T-helper 9 cell (primary cell): ENCODE measurements at places on chromosomes 1 and 21.
A peak's percentile ranks its signal among the peaks of the same experiment; 100 is the strongest.

GRCh38 chr1:89866568-89866967 lies 45.7 kb downstream of the LRRC8D start:
- no peak for DNase-seq

GRCh38 chr1:234899041-234899729 lies 229.5 kb downstream of the TOMM20 start:
- no peak for DNase-seq

DNA sequence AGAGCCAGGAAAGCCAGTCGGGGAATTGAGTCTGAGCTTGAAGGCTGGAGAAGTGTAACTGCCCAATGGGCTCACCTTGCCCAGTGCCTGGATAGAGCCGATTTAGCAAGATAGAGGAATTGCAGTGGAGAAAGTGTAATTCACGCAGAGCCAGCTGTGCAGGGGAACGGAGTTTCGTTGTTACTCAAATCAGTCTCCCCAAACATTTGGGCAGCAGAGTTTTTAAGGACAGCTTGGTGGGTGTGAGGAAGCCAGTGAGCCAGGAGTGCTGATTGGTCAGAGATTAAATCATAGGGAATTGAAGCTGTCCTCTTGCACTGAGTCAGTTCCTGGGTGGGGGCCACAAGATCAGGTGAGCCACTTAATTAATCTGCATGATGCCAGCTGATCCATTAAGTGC lies 28.4 kb upstream of the NLRP3 start:
- no peak for DNase-seq

- no peak for DNase-seq
Measured at GRCh38 chr21:18155508-18156193, 89.0 kb upstream of the CHODL start.

DNA sequence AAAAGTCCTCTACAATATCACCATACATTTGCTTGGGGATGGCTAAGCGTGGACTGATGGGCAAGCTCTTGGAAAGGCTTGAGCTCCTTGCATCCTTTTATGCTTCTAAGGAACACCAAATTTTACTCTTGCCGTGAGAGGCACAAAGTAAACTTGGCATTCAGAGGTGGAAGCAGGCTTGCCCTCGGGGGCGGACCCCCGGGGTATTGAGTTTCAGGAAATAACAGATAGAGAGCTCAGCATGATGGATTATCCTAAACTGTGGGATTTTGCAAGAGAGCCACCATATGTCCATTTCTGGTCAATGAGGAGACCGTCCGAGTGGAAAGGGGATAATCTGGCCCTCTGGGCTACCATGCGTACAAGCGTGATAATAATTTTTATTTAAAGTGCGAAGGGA lies 14.0 kb downstream of the IFI16 start:
- DNase-seq, result no peak

DNA sequence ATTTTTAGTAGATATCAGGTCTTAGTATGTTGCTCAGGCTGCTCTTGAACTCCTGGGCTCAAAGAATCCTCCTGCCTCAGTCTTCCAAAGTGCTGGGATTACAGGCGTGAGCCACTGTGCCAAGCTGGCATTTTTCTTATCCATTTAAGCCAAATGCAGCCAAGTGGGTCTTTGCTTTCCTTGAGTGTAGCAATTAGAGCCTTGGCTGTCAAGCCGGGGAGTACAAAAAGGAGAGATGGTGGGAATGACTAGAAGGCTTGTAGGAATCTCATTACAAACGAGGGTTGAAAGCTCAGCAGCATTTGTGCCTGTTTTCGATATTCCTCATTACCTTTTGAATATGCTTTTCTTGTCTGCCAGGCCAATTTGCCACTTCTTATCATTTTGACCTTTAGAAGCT lies 140.9 kb downstream of the DISC1 start:
- DNase-seq, result no peak

DNA sequence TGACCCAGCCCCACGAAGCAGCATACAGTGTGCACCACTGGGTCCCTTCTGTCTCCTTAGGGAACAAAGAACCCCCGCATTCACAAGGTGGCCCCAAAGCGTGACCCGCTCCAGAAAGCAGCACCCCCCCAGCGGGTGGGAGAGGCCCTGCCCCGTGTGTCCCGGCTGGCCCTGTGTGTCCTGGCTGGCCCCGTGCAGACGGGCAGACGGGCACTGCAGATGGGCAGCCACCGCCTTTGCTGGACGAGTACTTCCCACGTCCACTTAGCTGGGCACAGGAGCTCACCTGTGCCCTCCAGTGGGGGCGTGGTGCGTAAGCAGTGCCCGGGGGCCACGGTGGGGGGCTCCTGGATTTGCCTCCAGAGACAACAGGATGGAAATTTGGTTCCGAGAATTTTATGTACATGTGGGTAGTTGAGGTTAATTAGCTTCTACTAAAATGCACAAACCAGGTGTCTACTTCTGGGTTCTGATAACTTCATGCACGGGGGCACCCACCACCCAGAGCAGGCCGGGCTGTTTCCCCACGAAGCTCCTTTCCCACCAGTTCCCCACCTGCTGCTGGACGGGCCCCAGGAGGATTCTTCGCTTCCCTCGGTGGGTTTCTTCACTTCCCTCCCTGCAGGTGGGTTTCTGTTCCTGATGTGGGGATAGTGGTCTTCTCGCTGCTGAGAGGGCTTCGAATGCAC lies 33.2 kb upstream of the SLC19A1 start:
- no peak for DNase-seq

DNA sequence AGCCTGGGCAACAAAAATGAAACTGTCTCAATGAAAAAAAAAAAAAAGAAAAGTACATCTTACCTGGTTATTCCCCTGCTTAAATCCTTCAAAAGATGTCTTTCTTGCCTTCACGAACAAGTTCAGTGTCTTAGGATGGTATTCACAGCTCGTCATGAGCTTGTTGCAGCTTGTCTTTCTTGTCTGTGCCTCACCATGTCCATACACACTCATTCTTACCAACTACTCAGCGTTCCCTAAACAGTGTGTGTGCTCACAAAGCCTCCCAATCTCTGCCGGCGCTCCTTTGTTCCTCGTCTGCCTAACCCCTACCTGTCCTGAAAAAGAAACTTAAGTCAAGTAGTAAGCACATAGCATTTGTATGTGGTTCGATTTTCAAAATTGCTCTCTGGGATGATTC lies 31.1 kb downstream of the UBE4B start:
- DNase-seq, result no peak

DNA sequence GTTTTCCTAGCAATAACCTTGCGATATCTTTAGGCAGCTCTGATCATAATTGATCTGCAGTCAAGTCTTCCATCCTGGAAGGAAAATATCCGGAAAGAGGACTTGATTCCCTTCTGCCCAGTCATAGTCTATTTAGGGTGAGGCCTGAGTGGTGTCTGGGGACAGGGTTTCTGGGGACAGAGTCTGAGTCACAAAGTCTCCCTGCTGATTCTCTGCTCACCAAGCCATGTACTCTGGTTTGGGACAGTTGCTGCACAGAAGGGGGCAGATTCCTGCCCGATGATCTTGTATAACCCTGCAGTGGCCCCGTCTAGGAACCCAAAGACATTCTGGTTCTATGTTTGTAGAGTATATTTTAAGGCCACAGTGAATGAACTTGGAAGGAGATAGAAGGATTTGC lies 178.8 kb downstream of the KCNJ6 start:
- DNase-seq, result no peak

DNA sequence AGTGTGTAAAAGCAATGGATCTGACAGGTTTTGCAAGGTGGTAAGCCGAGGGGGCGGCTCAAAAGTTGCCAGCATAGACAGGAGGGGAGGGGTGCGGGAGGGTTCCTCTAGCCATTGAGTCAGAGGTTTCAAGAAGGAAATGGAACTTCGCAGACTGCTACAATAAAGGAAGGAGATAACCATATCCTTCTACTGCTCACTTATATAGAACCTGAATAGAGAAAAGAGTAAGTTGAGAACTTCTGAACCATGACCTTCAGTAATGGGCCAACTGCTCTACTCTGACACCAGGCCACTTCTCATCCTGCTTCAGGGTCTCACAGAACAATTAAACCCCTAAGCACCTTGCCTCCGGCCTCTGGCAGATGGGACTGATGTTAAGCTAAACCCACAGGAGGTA lies 26.3 kb upstream of the BCAR3 start:
- DNase-seq, result no peak

GRCh38 chr1:211352985-211353515 lies 26.4 kb downstream of the TRAF5 start:
- peak; percentile 48 for DNase-seq

DNA sequence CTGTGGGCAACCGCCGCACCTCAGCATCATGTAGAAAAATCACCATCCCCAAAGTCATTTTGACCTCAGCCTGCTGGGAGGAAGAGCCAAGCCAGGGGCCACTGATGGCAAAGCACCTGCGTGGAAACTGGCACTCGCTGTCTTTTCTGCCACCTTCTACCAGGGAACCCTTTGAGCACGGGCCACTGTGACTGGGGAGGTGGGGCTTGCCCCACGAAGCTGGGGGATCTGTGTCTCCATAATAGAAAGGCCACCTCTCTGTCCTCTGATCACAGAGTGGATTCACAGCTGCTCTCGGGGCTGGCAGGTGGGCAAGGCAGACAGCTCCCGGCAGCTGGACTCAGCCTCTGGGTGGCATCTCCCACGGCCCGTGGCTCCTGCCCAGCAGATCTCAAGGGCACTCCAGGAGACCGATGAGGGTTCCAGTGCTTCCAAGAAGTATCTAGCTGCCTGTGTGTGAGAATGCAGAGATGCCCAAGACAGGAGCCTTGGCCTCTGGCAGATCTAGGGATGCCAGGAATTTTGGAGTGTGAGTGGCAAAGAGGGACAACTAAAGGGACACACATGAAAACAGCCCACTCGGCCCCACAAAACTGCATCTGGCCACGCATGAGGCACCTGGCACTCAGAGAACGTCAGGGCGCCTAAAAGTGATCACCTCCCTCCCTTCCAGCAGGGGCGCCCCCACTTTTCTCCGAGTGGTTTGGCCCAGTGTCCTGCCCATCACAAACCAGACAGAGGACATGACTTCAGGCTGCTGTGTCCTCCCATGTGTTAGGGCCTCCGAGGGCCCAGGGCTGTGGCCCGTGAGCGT lies 102.6 kb downstream of the PDE9A start:
- no peak for DNase-seq

GRCh38 chr1:227792216-227793078 lies 23.0 kb upstream of the PRSS38 start:
- DNase-seq, result no peak

GRCh38 chr1:6134206-6134605 lies 45.9 kb downstream of the CHD5 start:
- DNase-seq, result no peak

GRCh38 chr1:78447086-78447485 lies 43.7 kb upstream of the PTGFR start:
- no peak for DNase-seq

- no peak for DNase-seq
Measured at GRCh38 chr1:173414136-173414535, 63.0 kb upstream of the PRDX6 start.

- DNase-seq, result no peak
Measured at GRCh38 chr1:56180520-56181190, 398.7 kb downstream of the PLPP3 start.

DNA sequence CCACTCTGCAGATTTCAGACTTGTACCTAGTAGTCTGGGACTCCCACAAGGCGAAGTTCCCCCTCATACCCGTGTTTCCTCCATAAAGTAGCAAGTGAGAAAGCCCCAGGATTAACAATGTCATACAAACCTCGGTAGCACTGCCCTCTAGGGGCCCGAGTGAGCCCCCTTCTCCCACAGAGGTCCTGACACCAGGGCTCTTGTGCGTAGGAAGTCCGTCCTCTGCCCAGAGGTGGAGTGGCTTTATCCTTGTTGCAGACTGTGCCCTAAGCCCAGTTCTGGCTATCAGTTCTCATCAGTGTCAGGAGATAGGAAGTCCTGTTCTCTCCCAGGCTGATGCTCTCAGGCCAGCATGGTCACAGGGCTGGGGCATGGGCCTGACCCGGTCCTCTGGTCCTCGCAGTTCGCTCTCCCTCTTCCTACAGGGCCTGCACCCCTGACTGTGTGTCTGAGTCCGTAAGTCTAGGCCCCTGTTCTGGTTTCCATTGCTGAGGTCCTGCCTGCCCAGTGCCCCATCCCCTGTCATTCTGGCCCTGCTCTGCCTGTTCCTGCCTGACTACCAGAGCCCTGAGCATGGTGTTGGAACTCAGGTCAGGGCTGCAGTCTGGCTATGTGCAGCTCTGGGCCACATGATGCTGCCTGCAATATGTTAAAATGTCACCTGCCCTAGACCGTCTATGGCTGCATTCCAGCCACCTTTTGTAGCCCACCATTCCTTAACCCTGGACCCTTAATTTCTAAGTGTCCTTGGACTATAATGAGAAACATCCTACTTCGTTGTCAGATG lies 285.6 kb downstream of the ASTN1 start:
- DNase-seq, result no peak

DNA sequence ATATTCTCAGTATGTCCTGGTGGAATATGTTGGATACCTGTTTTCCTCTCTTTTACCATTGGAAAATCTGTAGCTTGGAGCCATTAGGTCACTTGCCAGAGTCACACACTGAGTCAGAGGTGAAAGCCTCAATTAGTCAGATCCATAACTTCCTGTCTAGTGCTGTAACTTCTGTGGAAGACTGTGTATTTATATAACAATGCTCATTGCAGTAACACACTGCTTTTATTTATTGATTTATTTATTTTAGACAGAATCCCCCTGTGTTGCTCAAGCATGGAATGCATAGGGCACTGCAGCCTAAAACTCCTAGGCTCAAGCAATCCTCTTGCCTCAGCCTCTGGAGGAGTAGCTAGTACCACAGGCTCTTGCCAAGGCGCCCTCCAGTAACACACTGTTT lies 1.3 kb upstream of the DOCK7 start:
- DNase-seq, result no peak

GRCh38 chr1:204760350-204760749 lies 74.8 kb upstream of the LRRN2 start:
- no peak for DNase-seq

GRCh38 chr1:100075773-100076172 lies 57.0 kb downstream of the SASS6 start:
- DNase-seq, result no peak

GRCh38 chr1:205313563-205314308 lies 7.8 kb downstream of the NUAK2 start:
- DNase-seq, result no peak

DNA sequence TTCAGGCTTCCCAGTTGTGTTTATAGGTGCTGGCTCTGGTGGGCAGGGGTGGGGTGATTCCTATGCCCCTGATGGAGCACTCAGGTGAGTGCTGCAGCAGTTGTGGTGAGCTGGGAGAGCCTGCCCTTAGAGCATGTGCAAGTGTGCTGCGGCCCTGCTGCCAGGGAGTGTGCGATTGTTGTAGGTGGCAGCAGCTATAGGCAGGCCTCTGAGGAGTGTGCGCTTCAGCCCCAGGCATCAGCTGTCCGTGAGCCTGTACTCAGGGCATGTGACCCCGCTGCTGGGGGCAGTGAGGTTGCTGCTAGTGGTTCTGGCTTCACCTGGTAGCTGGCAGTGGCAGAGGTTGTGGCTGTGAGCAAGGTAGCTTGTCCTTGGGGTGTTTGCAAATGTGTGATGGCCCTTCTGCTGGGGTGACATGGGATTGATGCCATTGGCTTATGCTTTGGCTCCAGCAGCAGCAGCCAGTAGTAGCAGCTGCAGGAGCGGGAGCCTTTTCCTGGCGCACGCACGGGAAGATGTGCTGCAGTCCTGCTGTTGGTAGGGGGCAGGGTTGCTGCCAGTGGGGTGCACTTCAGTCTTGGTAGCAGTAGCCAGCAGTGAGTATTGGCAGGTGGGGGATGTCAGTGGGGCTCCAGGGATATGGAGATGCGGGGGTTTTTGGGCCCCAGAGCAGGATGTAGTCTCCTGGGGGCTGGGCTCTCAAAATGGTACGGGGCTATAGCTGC lies 37.7 kb downstream of the SYCP1 start:
- DNase-seq, result no peak

- no peak for DNase-seq
Measured at GRCh38 chr1:13790290-13791030, 90.5 kb downstream of the PRDM2 start.
